ENCODE measurements at places on chromosomes 16 and 17. TPM values are rescaled to one million over a fixed set of nuclear protein-coding genes. Genes with fewer than 3 reads are reported as not detected.

Gene KRT31
- total RNA-seq = not detected

Gene HBA1
- 188 TPM for total RNA-seq

Gene LCAT
- 20.5 TPM for total RNA-seq

Gene CHTF18
- total RNA-seq = 5.7 TPM

Gene SLFN11
- total RNA-seq = 11.8 TPM

Gene MARCHF10
- not detected for total RNA-seq

DNA sequence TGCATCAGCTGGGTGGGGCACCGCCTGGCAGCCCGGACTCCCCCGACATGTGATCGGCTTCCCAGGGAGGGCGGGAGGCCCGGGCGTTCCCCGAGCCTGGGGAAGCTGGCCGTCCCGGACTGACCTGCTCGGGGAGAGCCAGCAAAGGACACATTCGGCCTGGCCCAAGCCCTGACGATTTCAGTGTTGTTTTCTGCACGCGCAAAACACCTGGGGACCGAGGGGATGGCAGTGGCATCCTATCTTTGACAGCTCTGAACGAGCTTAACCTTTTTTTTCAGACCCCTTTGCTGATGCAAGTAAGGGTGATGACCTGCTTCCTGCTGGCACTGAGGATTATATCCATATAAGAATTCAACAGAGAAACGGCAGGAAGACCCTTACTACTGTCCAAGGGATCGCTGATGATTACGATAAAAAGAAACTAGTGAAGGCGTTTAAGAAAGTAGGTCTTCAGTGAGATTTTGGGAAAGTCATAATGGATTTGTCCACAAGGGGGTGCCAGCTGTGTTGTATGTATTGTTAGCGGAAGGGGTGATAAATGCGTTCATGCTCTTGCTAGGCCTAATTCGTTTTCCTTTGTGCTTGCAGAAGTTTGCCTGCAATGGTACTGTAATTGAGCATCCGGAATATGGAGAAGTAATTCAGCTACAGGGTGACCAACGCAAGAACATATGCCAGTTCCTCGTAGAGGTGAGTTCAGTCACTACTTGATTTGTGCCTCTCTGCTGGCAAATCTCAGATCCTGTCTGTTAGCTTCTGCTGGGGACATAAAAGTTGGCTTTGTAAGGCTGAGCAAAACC, 1.0 kb downstream of the EIF1 start:
- peak; percentile 47 for DNase-seq

DNA sequence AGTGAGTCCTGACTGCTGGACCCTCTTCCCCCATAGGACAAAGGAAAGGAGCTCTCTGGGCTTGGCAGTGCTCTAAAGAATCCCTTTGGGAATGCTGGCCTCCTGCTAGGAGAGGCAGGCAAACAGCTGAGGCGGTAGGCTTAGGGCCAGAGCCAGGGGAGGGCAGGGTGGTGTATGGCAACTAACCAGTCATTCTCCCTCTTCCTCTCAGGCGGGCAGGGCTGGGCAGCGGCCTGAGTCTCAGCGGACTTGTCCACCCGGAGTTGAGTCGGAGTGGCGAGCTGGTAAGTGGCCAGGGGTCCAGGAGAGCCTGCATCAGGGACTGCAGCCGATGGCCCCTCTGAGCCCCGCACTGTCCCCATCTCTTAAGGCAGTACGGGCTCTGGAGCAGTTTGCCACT, 4.4 kb downstream of the ACADVL start:
- DNase-seq = no peak

DNA sequence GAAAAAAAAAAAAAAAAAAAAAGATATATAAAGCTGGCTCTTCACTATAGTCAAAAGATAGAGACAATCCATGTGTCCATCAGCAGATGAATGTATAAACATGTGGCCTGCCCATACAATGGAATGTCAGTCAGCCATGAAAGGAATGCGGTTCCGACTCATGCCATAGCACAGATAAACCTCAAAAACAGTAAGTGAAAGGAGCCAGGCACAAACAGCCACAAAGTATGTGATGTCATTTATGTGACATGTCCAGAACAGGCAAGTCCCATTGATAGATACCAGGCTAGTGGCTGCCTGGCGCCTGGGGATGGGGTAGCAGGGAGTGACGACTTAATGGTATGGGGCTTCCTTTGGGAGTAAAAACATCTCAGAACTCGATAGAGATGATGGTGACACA, 155.7 kb downstream of the CMIP start:
- DNase-seq = no peak

GRCh38 chr17:68446626-68447041, 10.7 kb downstream of the WIPI1 start:
- no peak for DNase-seq

DNA sequence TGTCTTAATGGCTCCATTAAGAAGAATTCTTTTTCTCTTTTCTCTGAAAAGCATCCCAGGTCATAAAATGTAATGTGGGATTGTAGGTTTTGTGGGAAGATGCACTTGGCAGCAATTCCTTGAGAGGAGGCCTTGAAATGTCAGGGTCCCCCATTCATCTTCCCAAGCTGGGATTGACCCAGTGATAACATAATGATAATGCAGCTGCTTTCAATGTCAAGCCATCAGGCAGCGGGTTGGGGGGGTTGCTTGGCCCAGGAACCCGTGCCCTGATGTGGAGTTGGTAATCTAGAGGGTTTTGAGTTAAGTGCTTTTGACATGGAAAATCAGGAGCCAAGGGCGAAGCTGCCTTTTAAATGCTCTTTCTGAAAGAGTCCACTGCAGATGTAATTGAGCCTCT, 484.0 kb downstream of the WWOX start:
- DNase-seq = no peak

DNA sequence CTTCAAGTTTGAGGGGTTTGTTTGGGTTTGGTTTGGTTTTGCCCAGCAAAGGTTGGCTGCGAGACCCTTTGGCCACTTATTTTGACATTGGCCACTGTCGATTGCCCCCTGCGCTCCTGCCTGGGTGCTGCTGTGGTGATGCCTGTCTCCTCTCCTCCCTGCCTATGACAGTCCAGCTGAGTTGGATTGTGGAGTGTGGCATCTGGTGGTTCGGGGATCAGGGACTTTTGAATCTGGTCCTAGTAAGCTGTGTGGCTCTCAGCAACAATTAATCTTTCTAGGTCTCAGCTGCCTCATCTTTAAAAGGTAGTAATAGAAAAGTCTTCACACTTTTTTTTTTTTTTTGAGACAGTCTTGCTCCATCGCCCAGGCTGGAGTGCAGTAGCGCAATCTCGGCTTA, 27.1 kb downstream of the CDK5RAP3 start:
- no peak for DNase-seq

GRCh38 chr16:3175157-3176093, 12.6 kb upstream of the OR1F1 start:
- no peak for DNase-seq

- DNase-seq = no peak
Observed at GRCh38 chr17:6231886-6232731, 161.9 kb downstream of the WSCD1 start.

DNA sequence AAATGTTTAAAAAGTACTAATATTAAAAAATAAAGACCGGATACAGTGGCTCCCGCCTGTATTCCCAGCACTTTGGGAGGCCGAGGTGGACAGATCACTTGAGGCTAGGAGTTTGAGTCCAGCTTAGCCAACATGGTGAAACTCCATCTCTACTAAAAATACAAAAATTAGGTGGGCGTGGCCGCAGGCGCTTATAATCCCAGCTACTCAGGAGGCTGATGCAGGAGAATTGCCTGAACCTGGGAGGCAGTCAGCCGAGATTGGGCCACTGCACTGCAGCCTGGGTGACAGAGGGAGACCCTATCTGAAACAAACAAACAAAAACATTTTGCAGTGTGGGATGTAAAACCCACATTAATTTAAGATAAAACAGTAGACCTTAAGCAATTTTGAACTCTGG, 11.8 kb downstream of the CDC27 start:
- no peak for DNase-seq

DNA sequence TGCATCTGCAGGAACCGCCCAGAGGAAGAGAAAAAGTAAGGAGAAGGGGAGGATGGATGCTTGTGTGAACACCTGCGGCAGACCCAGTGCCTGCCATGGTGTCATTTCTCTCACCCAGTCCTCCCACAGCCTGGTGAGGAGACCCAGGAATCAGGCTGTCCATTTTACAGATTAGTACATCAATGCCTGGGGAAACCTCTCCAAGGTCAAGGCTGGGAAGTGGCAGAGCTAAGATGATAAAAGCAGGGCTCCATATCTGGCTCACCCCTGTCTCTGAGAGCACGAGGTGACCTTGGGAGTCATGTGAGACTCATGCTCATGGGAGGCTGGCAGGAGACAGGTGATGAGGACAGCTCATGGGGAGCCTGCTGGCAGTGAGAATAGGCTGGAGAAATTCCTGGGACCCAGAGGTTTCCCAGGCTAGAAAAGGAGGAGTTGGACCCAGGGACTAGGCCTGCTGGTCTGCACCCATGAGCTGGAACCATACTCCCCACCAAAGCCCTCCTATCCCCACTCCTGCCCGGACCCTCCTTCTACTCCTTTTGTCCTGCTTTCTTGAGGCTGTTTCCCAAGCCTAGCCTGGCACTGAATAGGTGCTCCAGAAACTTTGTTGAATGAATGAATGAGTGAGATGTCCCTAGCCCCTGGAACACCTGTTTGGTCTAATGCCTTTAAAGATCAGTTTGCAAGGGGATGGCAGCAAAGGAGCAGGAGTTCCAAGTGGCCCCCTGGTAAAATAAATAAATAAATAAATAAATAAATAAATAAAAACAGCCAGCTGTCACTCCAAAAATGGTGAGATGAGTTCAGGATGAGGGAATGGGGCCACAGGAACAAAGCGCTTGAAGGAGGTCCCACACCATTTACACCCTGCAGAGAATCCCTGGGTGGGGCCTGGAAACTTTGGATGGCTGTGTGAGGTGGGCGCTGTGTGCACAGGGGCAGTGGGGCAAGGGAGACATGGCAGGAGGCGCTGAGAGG, 1.6 kb downstream of the ZNF629 start:
- DNase-seq = no peak

GRCh38 chr16:11979013-11979672, 2.6 kb downstream of the SNX29 start:
- DNase-seq = no peak

DNA sequence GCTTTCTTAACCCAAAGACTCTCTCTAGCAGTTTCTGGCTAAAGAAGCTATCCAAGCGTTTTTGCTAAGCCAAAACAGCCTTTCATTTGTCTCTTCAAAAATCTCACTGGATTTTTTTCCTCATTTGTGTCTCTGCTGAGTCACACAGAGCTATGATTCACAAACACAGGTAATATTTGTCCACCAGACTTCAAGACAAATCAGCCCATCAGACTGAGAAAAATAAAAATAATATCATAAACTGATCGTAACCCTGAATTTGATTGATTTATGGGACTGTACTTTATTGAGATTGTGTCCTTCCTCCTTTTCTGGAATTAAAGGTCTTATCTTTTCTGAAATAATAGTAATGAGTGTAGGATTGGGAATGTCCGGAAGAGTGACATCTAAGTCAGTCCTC, 25.8 kb downstream of the TRIM16 start:
- DNase-seq = no peak

- no peak for DNase-seq
Observed at GRCh38 chr16:89629827-89630610, 16.6 kb downstream of the DPEP1 start.

DNA sequence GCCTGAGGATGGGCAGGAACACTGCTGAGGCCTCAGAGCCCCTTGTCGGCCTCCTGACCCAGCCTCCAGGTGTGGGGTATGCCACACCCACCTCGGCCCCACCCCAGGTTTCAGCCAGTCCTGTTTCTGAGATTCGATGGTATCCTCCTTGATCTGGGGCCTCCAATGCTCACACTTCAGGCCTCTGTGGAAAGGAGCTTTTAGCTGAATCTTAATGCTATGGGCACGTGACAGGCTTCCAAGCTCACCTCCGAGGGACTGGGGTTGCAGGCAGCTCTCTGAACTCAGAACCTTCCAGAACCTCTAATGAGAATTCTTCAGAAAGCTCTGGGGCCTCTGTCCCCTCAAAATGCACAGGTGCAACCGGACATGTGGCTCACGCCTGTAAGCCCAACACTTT, 54.8 kb downstream of the SCNN1B start:
- no peak for DNase-seq

GRCh38 chr17:42407289-42407836, 15.7 kb downstream of the CAVIN1 start:
- DNase-seq = peak; percentile 82

GRCh38 chr17:67156269-67157199, 88.5 kb downstream of the HELZ start:
- DNase-seq = no peak

DNA sequence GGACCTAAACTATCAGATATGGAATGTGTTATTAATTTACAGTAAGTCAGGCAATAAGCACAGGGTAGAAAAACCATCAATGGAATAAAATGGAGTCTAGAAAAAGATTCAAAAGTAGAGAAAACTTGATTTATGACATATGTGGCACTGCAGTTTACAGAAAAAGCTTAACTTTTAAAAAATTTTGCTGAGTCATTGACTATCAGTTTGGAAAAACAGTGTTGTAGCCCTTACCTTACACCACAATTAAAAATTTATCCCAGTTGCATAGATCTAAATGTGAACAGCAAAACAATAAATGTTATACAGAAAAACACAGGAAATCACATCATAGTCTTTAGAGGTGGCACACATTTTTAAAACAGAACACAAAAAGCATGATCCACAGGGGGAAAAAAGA, 108.5 kb downstream of the USP22 start:
- no peak for DNase-seq

DNA sequence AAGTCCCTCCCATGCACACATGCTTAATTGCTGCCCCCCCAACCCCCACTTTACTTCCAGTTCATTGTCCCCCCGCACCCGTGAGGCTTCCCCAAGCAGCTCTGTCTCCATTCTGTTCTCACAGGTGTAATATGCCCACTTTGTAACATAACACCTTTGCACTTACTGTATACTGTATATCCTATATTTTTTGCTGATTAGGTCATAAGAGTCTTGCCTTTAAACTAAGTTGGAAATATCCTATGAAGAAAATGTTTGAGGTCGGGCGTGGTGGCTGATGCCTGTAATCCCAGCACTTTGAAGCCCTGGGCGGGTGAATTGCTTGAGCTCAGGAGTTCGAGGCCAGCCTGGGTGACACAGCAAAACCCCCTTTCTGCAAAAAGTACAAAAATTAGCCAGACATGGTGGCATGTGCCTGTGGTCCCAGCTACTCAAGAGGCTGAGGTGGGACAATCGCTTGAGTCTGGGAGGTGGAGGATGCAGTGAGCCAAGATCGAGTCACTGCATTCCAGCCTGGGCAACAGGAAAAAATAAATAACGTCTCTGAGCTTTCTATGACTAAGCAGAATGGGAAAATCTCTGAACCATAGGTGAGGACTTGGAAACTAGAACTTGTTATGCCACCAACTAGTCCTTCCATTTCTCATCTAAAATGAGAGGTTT, 76.1 kb downstream of the TNRC6C start:
- no peak for DNase-seq

DNA sequence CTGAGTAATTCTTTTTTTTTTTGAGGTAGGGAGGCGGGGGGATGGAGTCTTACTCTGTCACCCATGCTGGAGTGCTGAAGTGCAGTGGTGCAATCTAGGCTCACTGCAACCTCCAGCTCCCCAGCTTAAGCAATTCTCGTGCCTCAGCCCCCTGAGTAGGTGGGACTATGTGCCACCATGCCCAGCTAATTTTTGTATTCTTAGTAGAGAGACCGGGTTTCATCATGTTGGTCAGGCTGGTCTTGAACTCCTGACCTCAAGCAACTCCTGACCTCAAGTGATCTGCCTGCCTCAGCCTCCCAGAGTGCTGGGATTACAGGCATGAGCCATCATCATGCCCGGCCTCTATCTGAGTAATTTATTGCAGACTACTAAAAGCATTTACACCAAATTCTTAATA, 19.4 kb downstream of the KPNB1 start:
- DNase-seq = no peak

- peak; percentile 57 for DNase-seq
Observed at GRCh38 chr16:19294156-19294649, 8.7 kb downstream of the CLEC19A start.

- DNase-seq = peak; percentile 87
Observed at GRCh38 chr17:7716901-7717755, at the start of gene DNAH2. Gene DNAH2, plus strand, starts transcription at chr17:7717744. Its CDS starts 1,991 bp downstream, at chr17:7719735.

Measured in heart right ventricle (tissue), 16 donors.